Spleen (tissue), 13 donors: ENCODE measurements at places on chromosomes 7 and 10. TPM values are rescaled to one million over a fixed set of nuclear protein-coding genes. Genes with fewer than 3 reads are reported as not detected.

DNA sequence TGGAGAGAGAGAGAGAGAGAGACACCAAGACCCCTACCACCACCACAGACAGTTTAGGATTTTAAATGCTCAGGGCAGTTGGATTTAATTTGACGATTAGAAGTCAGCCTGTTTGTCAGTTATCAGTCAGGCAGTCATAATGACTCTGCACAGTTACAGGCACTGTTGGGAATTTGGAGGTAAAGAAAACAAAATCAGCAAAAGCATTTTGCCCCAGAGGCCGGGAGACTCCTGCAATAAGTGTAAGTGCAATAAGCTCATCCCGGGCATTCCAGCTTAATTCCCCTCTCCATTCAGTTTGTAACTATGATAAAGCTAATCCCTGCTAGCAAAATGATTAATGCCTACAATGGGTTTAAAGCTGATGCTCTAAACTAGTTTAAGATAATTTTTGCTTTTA lies 13.5 kb downstream of the SEMA3C start:
- H3K4me3 ChIP-seq, result no peak overlapping the region
- H3K27me3 ChIP-seq, result no peaks in the 10 kb centered on the region

- H3K27ac ChIP-seq, result no peak overlapping the region
- peaks cover 10% of the 10 kb centered on the region for H3K36me3 ChIP-seq
- no peak for DNase-seq
- H3K4me3 ChIP-seq, result no peak overlapping the region
- no peaks in the 10 kb centered on the region for H3K27me3 ChIP-seq
Observed at GRCh38 chr7:102045681-102046372, 228.4 kb downstream of the CUX1 start.

DNA sequence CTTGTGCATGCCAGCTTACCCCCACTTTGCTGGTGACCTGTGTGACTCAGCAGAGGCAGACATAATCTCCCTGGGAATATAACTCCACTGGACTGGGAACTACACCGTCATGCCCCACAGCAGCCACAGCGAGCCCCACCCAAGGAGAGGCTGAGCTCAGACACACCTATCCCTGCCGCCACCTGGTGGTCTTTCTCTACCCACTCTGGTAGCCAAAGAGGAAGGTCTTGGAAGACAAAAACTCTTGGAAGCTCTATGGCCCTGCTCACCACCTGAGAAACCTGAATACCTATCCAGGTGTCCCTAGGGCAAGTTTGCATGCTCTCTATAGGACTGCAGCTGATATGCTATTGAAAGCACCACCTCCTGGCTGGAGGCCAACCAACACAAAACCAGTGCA lies 48.1 kb downstream of the MYO3A start:
- no peak overlapping the region for H3K4me3 ChIP-seq
- DNase-seq, result no peak
- H3K4me1 ChIP-seq, result no peaks in the 10 kb centered on the region
- H3K27me3 ChIP-seq, result peaks cover 4% of the 10 kb centered on the region

DNA sequence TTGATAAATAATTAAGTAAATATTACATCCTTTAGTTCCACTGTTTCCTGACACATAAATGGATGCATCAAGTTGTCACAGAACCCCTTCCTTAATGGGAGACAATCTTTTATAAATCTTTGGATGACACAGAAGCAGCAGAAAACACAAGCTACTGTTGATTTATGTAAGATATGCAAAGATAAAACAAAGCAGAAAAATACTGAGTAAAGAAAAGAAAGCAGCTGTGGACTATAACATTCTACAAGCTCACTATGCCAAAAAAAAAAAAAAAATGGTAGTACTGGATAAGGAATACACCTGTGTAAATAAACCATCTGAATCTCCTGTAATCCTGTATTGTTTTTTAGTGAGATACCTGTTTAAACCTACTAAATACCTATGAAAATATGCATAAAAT lies 92.0 kb upstream of the FAM180A start:
- no peaks in the 10 kb centered on the region for H3K27me3 ChIP-seq
- no peak overlapping the region for H3K4me3 ChIP-seq
- H3K36me3 ChIP-seq, result no peaks in the 10 kb centered on the region
- no peak overlapping the region for H3K27ac ChIP-seq
- H3K4me1 ChIP-seq, result no peaks in the 10 kb centered on the region
- DNase-seq, result no peak

The TET1 gene
- total RNA-seq, result 2.1 TPM

The TMEM270 gene
- total RNA-seq, result not detected

DNA sequence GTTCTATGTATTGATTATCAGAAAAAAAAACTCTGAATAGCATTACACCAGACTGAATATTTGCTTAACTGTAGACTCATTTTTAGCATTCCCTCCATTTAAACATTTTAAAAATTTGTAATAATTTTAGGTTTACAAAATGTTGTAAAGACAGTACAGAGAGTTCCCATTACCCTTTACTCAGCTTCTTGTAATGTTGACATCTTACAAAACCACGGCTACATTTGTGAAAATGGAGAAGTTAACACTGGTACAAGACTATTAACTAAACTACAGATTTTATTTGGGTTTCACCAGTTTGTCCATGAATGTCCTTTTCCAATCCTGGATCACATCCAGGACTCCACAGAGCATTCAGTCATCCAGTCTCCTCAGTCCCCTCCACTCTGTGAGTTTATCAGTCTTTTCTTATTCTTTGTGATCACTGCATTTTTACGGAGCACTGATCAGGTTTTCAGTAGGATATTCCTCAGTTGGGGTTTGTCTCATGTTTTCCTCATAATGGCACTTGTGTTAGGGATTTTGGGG lies 130.0 kb upstream of the EEPD1 start:
- DNase-seq, result no peak
- no peaks in the 10 kb centered on the region for H3K27me3 ChIP-seq
- no peak overlapping the region for H3K4me3 ChIP-seq
- H3K4me1 ChIP-seq, result peaks cover 15% of the 10 kb centered on the region
- H3K36me3 ChIP-seq, result no peaks in the 10 kb centered on the region

The ADAM8 gene
- 99.1 TPM for total RNA-seq

DNA sequence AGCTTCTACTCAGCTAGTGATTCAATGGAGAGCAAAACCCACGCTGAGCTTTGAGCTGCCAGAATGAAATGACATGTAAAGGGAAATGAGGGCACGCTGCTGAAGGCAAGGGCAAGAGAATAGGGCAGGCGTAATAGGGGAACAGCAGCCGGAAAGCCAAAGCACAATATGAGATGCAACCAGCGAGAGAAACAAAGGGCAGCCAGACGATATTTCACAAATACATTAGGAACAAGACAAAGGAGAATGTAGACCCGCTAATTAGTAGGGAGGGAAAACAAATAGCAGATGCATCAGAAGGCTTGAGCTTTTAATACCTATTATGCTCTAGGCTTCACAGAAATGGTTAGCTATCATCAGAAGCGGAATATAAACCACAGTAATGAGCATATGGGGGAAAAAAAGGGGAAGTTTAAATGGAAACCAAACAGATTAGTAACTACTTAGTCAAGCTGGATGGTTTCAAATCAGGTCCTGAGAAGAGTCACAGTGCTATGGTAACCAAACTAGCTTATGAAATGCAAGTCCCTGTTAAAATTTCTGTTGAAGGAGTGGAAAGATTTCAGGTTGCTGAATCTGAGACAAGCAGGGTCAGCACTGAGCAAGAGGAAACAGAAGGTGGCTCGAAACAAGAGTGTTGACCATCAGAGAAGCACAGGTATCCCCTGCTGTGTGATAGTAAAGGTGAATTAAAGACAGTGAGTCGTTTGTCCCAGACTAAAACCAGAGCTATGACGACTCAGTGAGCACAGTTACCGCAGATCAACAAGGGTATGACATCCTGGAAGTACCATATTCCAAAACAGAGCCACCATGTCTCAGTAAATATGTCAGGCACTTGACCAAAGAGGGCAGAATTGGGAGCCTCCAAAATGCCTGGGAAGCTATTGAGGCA lies 496.9 kb upstream of the CELF2 start:
- H3K27me3 ChIP-seq, result peaks cover 11% of the 10 kb centered on the region
- no peaks in the 10 kb centered on the region for H3K4me1 ChIP-seq
- H3K4me3 ChIP-seq, result no peak overlapping the region
- no peak overlapping the region for H3K27ac ChIP-seq
- DNase-seq, result no peak
- H3K36me3 ChIP-seq, result no peaks in the 10 kb centered on the region

DNA sequence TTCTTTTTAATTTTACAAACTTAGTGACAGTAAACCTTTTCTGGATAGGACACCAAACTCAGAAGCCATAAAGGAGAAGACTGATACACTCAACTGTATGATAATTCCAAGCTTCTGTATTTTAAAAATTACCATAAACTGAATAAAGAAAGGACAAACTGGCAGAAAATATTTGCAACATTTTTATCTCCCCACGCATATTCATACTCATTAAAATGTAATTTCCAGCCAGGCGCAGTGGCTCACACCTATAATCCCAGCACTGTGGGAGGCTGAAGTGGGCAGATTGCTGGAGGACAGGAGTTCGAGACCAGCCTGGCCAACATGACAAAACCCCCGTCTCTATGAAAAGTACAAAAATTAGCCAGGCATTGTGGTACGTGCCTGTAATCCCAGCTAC lies 67.7 kb downstream of the HIBADH start:
- H3K27ac ChIP-seq, result no peak overlapping the region
- peaks cover 5% of the 10 kb centered on the region for H3K36me3 ChIP-seq
- no peak for DNase-seq
- H3K27me3 ChIP-seq, result no peaks in the 10 kb centered on the region
- H3K4me3 ChIP-seq, result no peak overlapping the region

DNA sequence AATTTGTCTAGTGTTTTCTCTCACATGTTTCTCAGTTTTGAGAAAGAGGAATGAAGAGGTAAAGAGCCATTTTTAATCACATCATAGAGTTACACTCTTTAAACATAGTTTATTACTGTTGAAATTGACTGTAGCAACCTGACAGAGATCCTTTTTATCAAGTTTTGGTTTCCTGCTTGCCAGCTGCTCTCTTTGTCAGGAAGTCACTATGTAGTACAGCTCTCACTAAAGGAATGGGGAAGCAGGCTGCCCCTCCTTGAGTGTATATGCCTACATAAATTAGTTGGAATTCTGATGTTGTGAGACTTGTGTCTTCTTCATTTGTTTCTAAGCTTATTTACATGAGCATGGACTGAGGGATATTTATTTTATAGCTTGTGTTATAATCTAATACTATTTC lies 1274.0 kb upstream of the CELF2 start:
- no peak for DNase-seq
- no peaks in the 10 kb centered on the region for H3K36me3 ChIP-seq
- H3K4me3 ChIP-seq, result no peak overlapping the region
- no peaks in the 10 kb centered on the region for H3K27me3 ChIP-seq

GRCh38 chr7:137658190-137658900 lies 188.4 kb downstream of the DGKI start:
- no peaks in the 10 kb centered on the region for H3K36me3 ChIP-seq
- H3K27ac ChIP-seq, result no peak overlapping the region
- H3K4me1 ChIP-seq, result no peaks in the 10 kb centered on the region
- no peak for DNase-seq
- H3K27me3 ChIP-seq, result no peaks in the 10 kb centered on the region
- H3K4me3 ChIP-seq, result no peak overlapping the region

DNA sequence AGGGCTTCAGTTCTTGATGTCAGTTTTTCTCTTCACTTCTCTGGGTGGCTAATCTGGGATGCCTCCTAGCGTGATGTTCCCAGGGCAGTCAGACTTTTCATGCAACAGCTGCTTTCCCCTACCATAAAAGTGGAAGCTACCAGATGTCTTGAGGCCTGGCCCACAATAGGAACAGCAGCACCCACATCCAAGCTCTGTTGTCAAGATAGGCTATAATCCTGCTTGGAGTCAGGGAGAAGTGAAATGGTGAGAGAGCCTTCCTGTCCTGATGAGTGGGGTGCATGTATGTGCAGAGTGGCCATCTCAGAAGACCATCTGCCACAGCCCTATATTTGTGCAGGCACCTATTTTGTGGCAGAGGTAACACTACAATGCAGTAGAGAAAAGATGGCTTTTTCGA lies 108.0 kb downstream of the HTR5A start:
- H3K36me3 ChIP-seq, result no peaks in the 10 kb centered on the region
- H3K4me1 ChIP-seq, result no peaks in the 10 kb centered on the region
- H3K27me3 ChIP-seq, result no peaks in the 10 kb centered on the region
- H3K27ac ChIP-seq, result no peak overlapping the region
- H3K4me3 ChIP-seq, result no peak overlapping the region

DNA sequence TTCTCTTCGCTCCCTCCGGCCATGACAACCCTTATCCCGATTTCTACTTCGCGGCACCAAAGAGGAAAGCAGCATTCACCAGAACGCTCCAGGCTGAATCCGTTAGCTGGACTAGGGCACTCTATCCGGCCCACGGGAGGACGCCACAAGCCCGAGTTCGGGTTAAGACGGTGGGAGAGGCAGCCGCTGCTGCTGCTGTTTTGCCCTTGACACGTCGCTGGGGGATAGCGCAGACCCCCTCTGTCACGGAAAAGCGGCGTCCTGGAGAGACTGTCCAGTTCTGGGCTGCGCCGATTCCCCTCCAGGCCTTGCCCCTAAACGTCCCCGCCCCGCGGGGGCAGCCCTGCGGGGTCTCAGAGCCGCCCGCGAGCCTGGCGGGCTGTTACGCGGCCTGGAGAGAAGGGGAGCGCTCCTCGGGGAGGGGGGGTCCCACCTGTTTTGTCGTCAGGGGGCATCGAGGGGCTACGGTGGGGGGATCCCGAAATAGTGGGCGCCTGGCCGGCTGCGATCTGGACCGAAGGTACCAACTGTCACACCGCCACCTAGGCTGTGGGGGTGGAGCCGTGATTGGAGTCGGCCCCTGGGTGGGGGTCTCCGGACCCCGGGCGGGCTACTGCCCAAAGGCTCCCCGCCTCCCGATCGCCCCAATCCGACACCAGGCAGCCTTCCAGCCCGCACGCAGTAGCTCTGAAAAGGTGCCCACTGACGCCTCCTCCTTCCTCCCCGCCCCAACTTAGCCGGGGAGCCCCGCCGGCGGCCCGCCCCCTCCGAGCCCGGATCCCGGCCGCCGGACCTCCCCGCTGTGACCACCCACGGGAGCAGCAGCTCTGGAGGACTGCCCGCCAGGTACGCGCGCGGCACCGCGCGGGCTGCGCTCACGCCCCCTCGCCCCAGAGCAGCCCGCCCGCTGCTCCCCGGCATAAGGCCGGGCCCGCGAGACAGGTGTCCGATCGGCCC lies 772 bp downstream of the SGMS1 start:
- DNase-seq, result peak; percentile 92
- no peaks in the 10 kb centered on the region for H3K36me3 ChIP-seq
- peak overlapping the region; percentile 94 for H3K4me3 ChIP-seq

DNA sequence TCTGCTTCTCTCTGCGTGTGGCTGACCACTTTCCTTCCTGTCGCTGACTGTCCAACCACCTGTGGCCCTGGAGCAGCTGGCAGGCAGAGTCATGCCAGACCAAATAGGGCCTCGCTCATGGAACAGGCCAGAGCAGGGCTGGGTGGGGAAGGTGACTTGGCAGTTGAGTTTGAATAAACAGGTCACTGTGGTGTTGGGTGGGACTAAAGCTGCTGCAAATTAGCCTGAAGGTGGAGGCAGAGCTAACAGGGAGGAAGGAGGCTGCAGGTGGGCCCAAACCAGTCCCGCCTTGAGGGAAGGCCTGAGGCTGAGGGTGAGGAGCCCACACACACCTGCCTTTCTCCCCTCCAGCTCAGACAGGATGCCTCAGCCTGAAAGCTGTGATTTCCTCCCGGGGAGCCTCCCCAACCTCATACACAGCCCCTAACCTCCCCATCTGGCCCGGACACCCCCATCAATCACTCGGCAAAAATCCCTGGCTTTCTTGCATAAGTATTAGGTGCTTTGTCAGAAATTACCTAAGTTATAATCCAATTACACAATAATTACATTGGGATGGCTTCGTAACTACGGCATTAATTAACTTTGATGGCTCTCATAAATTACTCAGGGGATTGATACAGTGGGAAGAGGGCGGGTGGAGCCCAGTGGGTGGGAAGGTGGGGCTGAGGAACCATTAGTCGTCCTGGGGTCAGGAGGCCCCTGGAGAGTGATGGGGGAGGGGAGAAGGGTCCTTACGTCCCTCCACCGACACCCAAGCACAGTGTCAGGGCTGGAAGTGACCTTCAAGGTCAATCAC lies 97.7 kb upstream of the PCBD1 start:
- H3K4me1 ChIP-seq, result no peaks in the 10 kb centered on the region
- H3K27ac ChIP-seq, result no peak overlapping the region
- H3K27me3 ChIP-seq, result no peaks in the 10 kb centered on the region
- DNase-seq, result peak; percentile 52
